Stimulated activated CD8-positive, alpha-beta memory T cell treated with anti-CD3 and anti-CD28 coated beads, Interleukin-12 subunit alpha, Interleukin-12 subunit beta, amount 100 ng/mL, for 4 hours (primary cell): ENCODE measurements at places on chromosomes 2 and 18.

DNA sequence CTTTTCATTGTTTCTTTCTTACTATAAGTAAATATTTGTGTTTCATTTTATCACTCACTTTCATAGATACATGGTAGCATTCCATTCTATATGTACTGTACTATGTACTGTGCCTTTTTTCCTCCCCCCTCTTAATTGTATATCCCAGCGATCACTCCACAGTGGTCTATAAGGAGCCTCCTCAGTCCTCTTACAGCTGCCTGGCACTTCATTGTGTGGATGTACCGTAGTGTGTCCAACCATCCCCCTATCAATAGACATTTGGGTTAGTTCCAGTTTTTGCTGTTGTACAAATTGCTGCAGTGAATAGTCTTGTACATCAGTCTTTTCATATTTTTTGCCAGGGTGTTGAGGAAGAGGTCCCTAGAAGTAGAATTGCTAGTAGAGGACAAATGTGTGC, 21.4 kb upstream of the DRC1 start:
- no peak for DNase-seq

- DNase-seq = no peak
Observed at GRCh38 chr2:157176602-157177001, 80.9 kb upstream of the GALNT5 start.

GRCh38 chr2:144003460-144004075, 516.4 kb downstream of the ZEB2 start:
- DNase-seq = no peak

GRCh38 chr18:78939734-78940494, 39.7 kb upstream of the SALL3 start:
- no peak for DNase-seq

DNA sequence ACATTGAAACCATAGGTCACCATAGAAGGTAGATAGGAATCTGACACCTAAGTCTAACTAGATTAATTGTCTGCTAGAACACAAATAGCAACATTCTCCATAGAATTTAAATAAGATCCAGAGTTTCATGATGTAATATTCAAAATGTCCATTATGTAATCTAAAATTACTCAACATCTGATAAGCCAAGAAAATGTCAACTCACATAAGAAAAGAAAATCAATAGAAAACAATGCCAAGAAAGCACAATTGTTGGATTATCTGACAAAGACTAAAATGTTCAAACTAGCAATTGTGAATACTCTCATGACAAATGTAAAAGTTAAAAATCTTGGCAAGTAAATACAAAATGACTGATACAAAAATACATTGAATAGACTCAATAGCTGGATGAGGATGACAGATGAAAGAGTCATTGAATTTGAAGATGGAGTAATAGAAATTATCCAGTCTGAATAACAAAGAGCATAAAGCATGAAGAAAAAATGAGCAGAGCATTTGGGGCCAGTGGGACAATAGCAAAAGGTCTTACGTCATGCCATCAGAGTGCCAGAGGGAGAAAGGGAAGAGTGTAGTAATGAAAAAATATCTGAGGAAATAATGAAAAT, 358.6 kb downstream of the METTL4 start:
- no peak for DNase-seq

GRCh38 chr2:175002547-175003274, 2.5 kb downstream of the CHN1 start:
- no peak for DNase-seq

GRCh38 chr2:33289961-33290360, 186.5 kb upstream of the RASGRP3 start:
- DNase-seq = no peak

DNA sequence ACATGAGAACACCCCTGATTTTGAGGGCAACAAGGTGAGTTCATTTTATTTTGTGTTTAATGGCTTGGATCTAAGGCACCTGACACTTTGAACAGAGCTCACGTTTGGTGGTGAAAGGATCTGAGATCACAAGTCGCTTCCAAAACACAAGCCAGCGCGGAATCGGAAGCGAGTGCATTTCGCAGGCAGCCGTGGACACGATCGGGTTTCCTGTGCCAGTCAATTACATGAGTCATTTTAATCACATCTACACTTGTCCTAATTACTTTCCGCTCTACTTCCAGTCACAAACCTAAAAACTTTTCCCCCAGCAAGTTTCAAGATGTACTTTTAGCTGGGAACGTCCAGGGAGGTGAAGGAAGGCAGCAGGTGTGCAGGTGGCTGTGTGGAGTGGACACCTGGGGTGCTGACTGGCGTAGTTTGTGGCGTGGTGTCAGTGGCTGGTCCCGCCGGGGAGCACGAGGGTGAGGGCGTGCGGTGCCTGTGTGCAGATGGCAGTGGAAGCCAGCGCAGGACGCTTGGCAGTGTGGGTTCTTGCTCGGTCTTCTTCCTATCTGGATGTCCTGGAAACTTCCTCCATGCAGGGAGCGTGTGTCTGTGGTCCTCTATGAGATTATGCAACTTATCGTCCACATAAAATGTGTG, 75.6 kb downstream of the DCDC2C start:
- no peak for DNase-seq

- no peak for DNase-seq
Observed at GRCh38 chr2:222891890-222892289, 31.1 kb downstream of the ACSL3 start.

GRCh38 chr2:216335252-216335651, 37.0 kb downstream of the MARCHF4 start:
- no peak for DNase-seq

GRCh38 chr2:241551998-241552737, 6.4 kb upstream of the BOK start:
- no peak for DNase-seq

DNA sequence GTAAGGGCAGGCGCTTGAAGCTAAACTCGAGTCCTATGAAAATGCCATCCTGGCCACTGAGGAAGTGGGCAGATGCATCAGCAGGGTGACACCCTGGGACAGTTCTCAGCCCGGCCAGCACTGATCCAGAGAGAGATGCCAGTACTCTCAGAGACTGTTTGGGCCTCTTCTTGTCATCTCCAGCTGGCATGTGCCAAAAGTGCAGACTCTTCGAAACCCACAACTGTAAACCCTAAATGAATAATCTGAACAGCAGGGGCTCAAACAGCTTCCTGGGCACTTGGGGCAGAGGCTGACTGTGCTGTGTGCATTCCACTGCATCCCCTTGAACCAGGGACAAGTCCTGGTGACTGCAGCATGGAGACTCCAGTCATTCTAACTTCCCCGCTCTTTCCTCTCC, 204.2 kb upstream of the SMAD2 start:
- no peak for DNase-seq

GRCh38 chr2:105936954-105937353, 192.2 kb downstream of the NCK2 start:
- DNase-seq = no peak

DNA sequence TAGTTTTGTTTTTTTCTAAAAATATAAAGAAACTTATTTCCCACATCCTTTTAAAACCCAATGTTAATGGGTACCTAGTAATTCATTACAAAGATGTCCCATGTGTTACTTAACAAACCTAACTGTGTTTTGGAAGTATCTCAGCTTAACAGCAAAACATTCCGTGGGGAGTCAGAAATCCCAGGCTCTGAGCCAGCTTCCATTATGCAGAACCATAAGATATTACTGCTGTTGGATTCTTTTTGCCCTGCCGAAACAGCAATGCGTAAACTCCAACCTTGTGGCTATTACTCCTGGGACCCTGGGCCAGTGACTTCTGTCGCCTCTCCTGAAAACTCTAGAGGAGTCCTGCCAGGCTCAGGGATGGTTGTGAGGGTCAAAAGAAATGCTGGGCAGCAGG, 174.1 kb downstream of the UXS1 start:
- no peak for DNase-seq

- peak; percentile 5 for DNase-seq
Observed at GRCh38 chr2:118992740-118993391, 50.9 kb downstream of the MARCO start.

- DNase-seq = no peak
Observed at GRCh38 chr2:178208336-178208735, 14.0 kb downstream of the OSBPL6 start.

DNA sequence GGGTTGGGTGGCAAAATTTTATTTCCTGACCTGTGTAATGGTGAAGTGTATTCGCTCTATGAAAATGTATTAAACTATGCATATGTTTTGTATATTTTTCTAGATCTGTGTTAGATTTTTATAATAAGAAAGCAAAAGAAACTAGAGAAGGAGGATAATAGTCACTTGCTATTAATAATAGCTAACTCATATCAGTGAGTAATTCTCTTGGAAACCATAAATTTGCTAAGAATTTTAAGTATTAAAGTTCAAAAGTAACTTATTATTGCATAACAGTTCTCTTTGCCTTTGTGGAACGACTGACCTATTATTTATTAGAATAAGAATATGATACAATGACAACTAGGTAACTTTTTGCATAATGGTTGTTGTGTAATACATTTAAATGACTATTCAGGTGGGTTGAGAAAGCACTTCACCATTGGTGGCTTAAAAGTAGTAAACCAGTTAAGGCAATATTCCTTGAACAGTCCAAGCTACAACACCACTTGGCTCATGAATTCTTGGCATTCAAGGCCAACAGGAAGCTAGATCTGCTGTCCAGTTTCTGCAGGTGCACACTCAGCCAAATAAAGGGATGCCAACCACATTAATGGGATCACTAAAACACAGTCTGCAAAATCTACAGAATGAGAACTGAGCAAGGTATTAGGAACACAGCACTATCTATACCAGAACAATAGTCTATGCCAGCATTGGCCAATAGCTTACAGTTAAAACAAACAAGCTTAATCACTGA, 921.3 kb downstream of the CPS1 start:
- no peak for DNase-seq

DNA sequence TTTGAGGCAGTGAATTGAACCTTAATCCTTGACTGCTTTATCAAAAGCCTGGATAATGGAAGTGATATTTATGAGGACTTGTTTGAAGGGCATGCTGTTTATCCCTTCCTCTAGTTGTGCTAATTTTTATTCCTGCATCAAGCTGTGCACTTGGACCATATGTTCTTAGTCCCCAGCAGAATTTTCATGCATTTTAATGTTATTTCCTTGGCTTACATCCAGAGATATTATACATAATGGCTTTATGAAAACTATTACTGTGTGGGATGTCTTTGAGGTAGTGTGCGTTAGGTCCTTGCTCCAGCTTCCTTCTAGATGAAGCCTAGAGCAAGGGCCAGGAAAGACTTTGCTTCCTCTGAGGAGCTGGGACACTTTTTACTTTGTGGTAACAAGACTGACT, 378.4 kb downstream of the LPIN1 start:
- no peak for DNase-seq

DNA sequence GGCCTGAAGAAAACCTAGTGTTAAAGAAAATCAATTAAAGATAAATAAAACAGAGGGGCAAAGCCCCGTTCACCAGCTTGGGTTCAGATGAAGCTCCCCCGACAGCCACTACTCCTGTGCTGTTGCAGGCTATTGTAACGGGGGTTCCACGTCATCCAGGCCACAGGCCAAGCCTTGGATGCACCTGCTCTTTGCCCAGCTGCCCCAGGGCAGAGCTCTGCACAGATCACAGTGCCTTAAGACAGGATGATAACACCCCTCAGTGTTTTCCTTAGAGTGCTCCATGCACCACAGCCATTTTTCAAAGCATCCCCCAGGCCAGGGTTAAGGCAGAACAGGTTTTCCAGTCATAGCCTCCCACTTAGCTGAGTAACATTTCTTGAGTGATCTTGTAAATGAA, 32.0 kb downstream of the FASTKD2 start:
- DNase-seq = no peak

DNA sequence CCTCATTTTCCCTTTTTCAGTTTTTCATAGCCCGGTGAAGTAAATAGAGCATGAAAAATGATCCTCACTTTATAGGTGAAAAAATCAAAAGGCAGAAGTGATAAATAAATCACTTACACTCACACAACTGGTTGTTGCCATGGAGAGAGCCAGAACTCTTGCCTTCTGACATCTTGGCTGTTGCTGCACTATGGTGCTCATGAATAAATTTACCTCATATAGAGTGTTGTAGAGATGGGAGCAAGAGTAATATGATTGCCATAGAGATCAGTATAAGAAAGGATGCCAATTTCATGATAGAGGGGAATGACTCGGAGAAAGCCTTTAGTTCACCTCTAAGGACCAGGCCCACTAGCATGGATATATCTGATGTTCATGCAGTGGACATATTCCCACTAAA, 82.5 kb upstream of the TMEM178A start:
- DNase-seq = no peak

DNA sequence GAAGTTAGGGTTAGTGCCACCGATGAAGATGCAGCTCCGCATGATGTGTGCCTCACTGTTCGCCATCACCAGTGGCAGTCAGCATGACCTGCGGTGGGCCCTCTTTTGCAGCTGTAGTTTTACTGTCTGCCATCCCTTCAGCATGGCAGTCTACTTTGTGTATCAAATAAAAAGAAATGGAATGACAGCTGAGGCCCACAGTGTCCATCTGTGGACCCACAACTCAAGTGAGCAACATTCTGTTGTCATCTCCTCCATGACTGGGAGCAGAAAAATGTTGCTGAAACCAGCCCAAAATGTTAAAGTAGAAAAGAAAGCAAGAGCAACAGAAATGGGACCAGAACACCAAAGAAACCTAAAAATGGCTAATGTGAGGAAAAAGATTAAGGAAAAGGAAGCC, 128.7 kb downstream of the MEP1B start:
- no peak for DNase-seq

- DNase-seq = no peak
Observed at GRCh38 chr2:68900496-68901198, 29.4 kb upstream of the BMP10 start.

DNA sequence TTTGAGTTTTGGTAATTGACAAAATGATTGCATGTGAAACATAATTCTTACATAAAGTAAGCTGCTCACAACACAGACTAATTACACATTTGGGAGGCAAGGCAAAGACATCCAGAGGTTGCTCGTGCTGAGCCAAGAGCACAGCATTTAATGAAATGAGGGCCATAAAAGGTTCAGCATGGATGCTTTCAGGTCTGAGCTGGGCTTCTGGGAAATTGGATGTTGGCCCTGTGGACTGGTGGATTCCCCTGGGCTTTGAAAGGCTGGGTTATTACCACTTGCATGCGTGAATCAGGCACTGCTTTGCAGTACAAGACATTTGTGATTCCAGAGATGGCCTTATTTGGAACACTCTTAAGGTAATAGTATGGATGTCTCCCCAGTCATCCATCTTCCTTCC, 533.5 kb upstream of the NRP2 start:
- no peak for DNase-seq

DNA sequence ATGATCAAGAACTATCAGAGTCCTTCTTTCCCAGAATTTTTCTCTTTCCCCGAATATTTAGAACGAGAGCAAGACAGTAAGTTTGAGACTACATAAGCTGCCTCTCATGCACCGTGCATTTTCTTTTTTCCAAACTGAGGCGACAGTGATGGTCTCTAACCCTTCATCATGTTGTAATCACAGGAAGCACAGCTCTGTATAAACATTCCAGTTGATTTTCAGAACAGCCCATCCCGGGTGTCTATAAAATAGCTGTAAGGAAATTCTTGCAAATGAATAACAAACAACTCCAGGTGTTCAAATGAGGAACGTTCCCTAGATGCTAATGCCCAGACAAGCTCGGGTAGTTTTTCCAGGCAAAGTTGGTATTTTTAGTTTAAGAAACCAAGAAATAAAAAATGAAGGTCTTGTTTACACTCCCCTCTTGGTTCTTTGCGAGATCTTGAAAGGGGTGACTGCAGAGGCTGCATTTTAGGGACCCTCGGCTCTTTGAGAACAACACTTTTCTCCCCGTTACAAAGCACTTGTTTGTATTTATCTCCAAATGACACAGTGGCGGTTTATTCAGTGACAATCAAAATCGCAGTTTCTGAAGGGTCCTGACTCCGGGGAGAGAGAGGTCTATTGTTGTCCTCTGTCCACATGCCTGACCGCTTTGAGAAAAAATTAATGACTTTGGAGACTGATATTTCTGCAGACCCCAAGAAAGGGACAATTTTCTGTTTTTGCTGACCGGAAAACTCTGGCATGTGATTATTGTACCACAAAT, 101.1 kb upstream of the NCK2 start:
- no peak for DNase-seq
